ENCODE measurements at places on chromosomes 6 and 20.

DNA sequence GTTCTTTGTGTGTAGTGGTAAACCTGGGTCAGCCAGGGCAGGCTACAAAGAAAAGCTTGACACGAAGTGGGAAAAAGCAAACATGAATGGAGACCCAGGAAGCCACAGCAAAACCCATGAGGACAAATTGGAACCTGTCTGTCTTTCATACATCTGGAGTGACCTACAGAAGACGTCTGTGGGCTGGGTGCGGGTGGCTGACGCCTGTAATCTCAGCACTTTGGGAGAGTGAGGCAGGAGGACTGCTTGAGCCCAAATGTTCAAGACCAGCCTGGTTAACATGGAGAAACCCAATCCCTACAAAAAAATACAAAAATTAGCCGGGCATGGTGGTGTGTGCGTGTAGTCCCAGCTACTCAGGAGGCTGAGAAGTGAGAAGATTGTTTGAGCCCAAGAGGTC lies 114.8 kb downstream of the PRND start:
- no peak for DNase-seq
- H3K4me3 ChIP-seq, result no peak overlapping the region
- H3K27me3 ChIP-seq, result no peaks in the 10 kb centered on the region
- H3K27ac ChIP-seq, result no peak overlapping the region
- no peaks in the 10 kb centered on the region for H3K4me1 ChIP-seq

DNA sequence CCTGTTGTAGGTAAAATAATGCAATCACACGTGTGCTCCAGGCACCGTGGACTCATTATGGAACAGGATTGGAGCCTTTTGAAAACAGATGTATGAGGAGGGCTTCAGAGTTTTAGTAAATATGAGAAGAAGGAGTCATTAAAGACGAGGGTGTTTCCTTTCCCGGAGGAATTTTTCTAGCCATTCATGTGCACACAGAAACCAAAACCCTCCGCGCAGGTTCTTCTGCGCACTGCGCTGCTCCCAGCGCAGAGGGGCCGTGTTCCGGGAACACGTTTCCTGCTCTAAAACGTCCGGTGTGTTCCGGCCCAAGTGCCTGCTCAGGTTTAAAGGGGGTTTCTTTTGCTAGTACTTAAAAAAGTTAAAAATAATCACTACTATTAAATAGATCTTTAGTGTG lies 11.6 kb downstream of the GPR31 start:
- DNase-seq, result no peak
- no peak overlapping the region for H3K27ac ChIP-seq
- H3K4me1 ChIP-seq, result peaks cover 4% of the 10 kb centered on the region

DNA sequence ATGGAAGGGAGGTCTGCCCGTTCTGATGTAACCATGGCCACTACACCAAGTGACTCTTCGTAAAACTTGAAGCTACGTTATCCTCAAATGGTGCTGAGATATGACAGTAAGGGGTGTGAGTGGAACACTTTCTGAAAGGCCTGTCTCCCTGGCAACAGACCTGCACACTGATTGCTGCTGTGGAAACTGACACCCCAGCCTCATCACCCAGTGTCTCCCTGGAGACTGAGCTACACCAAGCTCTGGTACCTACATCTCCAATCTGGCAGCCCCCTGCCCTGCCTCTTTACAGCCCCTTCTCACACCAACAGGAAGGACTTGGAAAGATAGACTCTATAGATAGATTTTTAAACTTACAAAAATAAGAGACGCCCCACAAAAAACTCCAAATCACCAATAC lies 13.2 kb downstream of the PI16 start:
- DNase-seq, result no peak
- H3K27ac ChIP-seq, result no peak overlapping the region

DNA sequence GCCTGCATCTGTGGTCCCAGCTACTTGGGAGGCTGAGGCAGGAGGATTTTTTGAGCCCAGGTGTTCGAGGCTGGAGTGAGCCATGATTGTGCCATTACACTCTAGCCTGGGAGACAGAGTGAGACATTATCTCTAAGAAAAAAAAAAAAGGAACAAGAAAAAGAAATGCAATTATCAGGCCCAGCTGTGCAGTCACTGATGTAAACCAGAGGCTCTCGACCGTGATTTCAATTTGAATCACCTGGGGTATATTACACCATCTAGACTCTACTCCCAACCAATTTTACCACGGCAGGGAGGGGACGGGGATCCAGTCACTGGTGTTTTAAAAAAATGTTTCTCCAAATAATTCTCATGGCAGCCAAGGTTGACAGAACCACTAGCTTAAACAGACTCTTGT lies 48.8 kb upstream of the NKX2-2 start:
- H3K4me1 ChIP-seq, result peaks cover 29% of the 10 kb centered on the region
- no peaks in the 10 kb centered on the region for H3K27me3 ChIP-seq
- no peak overlapping the region for H3K27ac ChIP-seq

DNA sequence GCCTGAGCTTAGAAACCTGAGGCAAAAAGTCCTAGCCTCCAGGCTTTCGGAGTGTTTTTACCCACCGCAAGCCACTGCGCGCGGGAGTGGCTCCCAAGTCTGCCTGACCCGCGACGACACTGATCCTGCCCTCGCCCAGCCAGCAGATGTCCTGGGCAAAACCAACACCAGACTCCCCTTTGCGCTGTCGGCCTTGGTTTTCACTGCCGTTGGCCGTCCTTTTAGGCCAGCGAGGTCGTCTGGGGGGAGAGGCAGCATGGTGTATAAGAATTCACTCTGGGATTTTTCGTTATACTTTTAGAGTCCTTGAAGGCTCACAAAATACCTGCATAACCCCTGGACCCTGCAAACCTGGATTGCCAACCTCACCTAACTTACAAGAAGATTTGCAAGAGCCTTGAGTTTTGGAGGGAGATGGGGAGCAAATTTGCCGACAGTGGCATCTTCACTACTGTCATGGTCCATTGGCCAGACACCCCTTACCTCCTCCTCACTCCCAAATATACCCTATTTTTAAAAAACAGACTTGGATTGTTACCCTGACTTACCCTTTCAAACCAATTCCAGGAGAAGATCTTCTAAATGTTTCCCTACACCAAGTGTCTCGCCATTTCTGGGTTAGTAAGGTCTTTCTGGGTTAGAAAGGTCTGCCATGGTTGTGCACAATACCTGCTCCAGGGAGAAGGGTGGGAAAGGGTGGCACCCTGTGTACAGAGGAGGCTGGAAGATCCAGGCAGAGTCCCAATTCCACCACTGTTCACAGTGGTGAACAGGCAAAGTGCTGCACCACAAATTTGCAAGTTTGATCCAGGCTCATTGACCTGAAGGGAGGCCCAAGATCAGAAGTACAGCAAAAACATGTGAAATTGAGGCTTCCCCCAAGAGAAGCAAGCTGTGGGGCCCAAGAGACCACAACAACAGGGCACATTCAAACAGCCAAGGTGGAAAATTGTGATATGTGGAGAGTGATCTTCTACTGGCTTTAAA lies 4.4 kb downstream of the FOXA2 start:
- H3K27ac ChIP-seq, result peak overlapping the region; percentile 98
- no peaks in the 10 kb centered on the region for H3K4me1 ChIP-seq
- H3K4me3 ChIP-seq, result peak overlapping the region; percentile 84
- H3K36me3 ChIP-seq, result no peaks in the 10 kb centered on the region

DNA sequence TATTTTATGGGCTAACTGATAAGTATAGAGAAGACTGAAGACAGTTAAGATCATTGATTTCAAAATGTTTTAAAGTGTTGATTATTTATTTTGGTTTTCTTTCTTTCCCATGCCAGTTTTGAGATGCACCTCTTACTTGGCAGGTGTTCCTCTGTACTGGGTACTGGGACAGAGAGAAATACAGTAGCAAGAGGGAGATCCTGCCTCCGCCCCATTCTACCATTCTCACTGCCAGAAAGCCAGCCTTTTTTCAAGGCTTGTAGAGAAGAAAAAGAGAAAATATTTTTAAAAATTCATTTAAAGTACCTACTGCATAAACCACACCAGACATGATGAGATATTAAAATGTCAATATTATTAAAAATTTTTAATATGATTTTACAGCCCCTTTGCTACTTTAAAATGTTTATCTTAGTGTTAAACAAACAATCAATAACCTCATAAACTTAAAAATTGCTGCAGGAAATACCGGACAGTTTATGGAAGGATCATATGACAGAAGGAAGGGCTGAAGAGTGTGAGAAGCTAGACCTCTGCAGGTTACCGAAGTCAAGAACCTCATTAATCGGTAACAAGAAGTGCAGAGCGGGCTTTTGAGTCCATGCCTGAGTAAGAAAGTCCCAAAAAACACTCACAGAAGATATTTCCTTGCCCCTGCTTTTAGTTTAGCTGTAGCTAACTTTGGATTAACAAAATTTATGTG lies 117.8 kb upstream of the ESR1 start:
- no peaks in the 10 kb centered on the region for H3K27me3 ChIP-seq
- no peak overlapping the region for H3K4me3 ChIP-seq
- no peak for DNase-seq

GRCh38 chr20:709423-709822 lies 33.8 kb upstream of the SCRT2 start:
- H3K36me3 ChIP-seq, result no peaks in the 10 kb centered on the region
- H3K4me1 ChIP-seq, result no peaks in the 10 kb centered on the region
- no peak overlapping the region for H3K27ac ChIP-seq
- DNase-seq, result peak; percentile 33

- no peak overlapping the region for H3K27ac ChIP-seq
- H3K4me1 ChIP-seq, result no peaks in the 10 kb centered on the region
- H3K27me3 ChIP-seq, result no peaks in the 10 kb centered on the region
- H3K4me3 ChIP-seq, result no peak overlapping the region
- DNase-seq, result no peak
These were observed 21.5 kb upstream of the DSE start for GRCh38 chr6:116349216-116349615.

GRCh38 chr6:168650671-168651111 lies 209.7 kb downstream of the SMOC2 start:
- H3K4me1 ChIP-seq, result no peaks in the 10 kb centered on the region
- no peak for DNase-seq
- H3K27me3 ChIP-seq, result no peaks in the 10 kb centered on the region

- no peak overlapping the region for H3K27ac ChIP-seq
- DNase-seq, result no peak
- H3K4me3 ChIP-seq, result no peak overlapping the region
These were observed 63.8 kb downstream of the GMDS start for GRCh38 chr6:2181567-2181966.

GRCh38 chr6:160519603-160520042 lies 144.5 kb downstream of the LPA start:
- H3K27ac ChIP-seq, result peak overlapping the region; percentile 82
- no peak for DNase-seq
- no peaks in the 10 kb centered on the region for H3K36me3 ChIP-seq
- no peaks in the 10 kb centered on the region for H3K27me3 ChIP-seq

DNA sequence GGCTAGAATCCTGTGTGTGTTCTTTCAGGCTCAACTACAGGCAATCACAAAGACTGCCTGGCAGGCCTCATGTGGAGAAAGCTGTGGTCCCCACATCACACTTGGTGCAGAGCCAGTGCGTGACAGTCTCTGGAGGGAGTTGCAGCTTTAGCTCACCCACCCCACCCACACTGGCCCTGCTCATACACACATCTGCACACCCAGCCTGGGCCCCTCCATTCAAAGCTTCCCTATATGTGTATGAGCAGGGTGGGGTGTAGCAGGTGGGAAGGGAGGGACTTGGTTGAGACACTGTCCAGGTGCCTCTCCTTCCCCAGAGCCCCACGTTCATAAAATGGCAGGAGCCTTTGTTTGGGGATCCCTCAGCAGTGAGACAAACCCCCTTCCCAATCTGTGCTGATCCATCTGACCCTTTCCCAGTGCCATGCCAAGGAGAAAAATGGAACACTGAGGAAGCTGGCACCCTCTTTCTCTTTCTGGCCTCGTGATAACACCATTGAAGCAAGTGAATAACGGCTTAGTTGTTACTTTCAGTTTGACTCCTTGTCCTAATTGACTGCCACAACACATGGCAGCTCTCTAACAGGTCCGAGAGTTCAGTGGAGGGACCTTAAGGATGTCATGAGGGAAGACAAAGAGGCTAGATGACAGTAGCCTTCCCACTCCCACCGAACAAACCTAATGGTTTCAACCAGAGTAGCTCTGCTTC lies 53.8 kb upstream of the NRSN1 start:
- H3K27me3 ChIP-seq, result no peaks in the 10 kb centered on the region
- no peak overlapping the region for H3K4me3 ChIP-seq
- H3K4me1 ChIP-seq, result no peaks in the 10 kb centered on the region
- H3K36me3 ChIP-seq, result no peaks in the 10 kb centered on the region
- DNase-seq, result no peak

GRCh38 chr6:116218172-116218633 lies 35.7 kb downstream of the TSPYL4 start:
- no peaks in the 10 kb centered on the region for H3K4me1 ChIP-seq
- H3K36me3 ChIP-seq, result no peaks in the 10 kb centered on the region
- H3K27ac ChIP-seq, result no peak overlapping the region
- no peaks in the 10 kb centered on the region for H3K27me3 ChIP-seq

DNA sequence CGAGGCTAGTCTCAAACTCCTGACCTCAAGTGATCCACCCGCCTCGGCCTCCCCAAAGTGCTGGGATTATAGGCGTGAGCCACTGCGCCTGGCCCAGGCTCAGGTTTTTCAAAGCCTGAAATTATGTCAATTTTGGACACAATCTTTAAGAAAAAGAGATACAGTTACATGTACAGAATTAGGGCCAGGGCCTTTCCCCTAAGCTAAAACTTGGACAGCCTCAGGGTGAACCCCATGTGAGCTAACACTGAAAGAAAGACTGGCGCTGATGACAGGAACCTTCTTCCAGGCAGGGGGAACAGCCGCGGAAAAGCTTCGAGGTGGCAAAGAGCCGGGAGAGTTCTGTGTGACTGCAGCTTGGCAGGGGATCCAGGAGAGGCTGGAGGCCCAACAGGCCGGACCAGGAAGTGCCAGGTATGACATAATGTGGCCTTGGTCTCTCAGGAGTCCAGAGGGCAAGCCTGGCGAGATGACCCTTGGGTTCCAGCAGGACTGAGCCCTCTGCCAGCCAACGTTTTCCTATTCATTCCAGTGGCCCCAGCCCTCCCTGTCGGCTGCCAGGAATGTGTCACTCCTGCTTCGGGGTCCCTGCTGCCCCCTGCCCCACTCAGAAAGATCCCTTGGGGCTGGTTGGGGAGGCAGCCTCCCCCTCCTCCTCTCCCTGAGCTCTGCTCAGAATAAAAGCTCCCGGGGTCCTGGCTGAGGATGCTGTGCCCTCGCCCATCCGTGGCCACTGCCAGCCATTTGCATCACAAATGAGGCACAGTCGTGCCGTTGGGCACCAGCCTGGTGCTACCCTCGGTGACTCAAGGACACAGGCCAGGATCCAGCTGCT lies 37.3 kb downstream of the RBM38 start:
- peaks cover 6% of the 10 kb centered on the region for H3K4me1 ChIP-seq
- no peak overlapping the region for H3K4me3 ChIP-seq

DNA sequence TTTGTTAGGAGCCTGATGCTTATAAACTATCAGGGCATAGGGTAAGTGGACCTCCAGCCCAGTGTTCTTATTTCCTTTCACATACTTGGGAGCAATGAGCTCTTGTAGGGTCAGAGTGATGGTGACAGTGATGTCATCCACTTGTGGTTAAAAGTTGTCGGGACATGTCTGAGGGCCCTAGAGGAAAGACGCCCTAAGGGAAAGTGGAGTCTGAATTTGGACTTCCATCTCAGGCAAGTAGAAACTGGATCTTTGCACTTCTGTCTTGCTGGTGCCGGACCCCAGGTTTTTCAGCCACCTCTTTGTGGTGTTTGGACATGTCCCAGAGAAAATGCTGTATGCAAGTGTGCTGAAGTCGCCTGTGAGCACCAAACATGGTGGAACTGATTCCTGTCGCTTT lies 900.5 kb downstream of the C6orf118 start:
- H3K4me3 ChIP-seq, result no peak overlapping the region
- no peaks in the 10 kb centered on the region for H3K36me3 ChIP-seq
- no peaks in the 10 kb centered on the region for H3K4me1 ChIP-seq
- H3K27me3 ChIP-seq, result no peaks in the 10 kb centered on the region

- H3K4me1 ChIP-seq, result no peaks in the 10 kb centered on the region
- no peaks in the 10 kb centered on the region for H3K27me3 ChIP-seq
- H3K27ac ChIP-seq, result no peak overlapping the region
- H3K4me3 ChIP-seq, result no peak overlapping the region
These were observed 174.3 kb downstream of the PDE10A start for GRCh38 chr6:165488624-165489295.

All from right lobe of liver (tissue), 6 donors.